ENCODE measurements at places on chromosomes 12 and 14.

DNA sequence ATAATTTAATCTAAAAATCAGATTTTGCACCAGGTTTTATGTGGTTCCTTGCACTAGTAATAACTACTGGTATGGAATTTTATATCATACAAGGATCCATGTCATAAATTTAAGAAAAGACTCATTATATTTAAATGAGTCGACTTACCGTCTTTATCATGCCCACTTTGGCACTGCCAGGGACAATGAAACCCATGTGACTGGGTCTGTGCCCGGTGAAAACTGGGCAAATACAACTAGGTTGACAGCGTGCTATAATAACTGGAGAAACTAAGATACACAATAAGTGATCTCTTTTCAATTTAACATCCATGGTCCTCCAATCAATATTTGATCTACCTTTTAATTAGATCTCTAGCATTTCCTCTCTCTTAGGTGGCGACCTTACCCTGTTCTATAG is 64.5 kb downstream of the ACADS start:
- DNase-seq = no peak

GRCh38 chr14:76761960-76762410 is 717 bp downstream of the VASH1 start:
- DNase-seq = no peak

- DNase-seq = no peak
Measured at GRCh38 chr12:96879301-96879700, 27.8 kb upstream of the NEDD1 start.

DNA sequence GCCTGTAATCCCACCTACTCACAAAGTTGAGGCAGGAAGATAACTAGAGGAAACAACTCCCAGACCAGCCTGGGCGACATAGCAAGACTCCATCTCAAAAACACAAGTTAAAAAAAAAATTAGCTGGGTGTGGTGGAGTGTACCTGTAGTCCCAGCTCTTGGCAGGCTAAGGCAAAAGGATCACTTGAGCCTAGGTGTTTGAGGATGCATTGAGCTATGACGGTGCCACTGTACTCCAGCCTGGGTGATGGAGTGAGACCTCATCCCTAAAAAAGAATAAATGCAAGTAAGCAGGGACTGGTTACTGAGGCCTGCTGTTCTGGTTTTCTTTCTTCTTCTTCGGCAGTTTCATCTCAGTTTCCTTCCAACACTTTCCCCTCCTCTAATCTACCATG is 7.4 kb downstream of the PTPN21 start:
- DNase-seq = no peak

- DNase-seq = no peak
Measured at GRCh38 chr14:24036169-24036962, 15.4 kb upstream of the CARMIL3 start.
